ENCODE measurements at places on chromosomes 2 and 18.

- no peak for DNase-seq
Measured at GRCh38 chr2:74862020-74862964, 28.4 kb downstream of the HK2 start.

GRCh38 chr2:3545788-3546478 is 12.2 kb downstream of the RNASEH1 start:
- no peak for DNase-seq

DNA sequence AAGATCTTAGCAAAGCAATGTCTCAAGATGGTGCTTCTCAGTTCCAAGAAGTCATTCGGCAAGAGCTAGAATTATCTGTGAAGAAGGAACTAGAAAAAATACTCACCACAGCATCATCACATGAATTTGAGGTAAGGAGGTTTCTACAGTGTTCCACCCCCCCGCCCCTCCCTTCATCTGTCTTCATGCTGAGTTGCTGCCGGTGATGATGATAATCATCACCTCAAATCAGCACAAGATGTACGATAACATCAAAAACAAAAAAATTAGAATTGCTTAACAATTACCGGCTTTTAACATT is 14.6 kb downstream of the UGP2 start:
- no peak for DNase-seq

- no peak for DNase-seq
Measured at GRCh38 chr18:56481751-56482150, 156.6 kb downstream of the TXNL1 start.

DNA sequence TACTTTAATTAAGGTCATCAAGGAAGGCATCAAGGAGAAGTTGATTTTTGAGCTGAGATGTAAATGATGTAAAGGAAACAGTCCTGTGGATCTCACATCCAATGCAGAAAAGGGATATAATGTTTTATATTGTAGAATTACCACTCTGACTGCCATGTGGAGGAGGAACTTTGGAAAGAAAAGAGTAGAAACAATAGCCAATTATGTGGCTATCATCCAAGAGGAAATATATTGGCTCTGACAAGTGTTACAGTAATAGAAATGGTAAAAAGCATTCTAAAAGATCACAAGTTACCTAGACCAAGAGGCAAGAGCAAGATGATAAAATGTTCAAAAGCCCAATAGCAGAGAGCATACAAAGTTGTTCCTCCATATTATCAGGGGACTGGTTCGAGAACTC is 26.8 kb downstream of the BARD1 start:
- no peak for DNase-seq

- DNase-seq, result no peak
Measured at GRCh38 chr2:71706121-71706520, 252.8 kb downstream of the DYSF start.

DNA sequence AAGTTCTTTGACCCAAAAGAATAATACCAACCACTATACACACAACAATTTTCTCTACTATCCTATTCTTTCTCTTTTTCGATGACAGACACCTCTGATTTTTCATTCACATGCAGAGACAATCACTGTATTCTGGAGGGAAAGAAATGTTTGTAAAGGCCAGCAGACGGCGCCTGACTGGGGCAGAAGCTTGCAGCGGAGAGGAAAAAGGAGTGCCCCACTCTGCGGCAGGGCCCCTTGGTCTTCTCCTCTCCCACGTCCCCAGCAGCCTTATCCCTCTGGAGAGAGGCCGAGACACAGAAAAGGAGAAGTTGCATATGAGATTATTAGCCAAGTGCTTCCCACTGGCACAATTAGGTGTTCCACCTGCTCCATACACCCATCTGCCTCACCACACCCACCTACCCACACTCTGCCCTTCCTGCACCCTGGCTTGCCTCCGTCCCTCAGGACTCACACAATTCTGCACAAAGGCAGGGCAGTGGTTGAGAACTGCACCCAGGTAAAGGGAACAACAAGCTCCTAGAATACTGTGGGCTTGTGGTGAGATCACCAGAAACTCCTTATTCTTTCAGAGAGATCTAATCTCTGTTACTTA is 687.3 kb downstream of the NRXN1 start:
- DNase-seq, result no peak

All from stimulated activated CD8-positive, alpha-beta memory T cell treated with anti-CD3 and anti-CD28 coated beads, Interleukin-12 subunit alpha, Interleukin-12 subunit beta, amount 100 ng/mL, for 4 hours (primary cell).